ENCODE measurements at places on chromosomes 3 and 15. TPM values are rescaled to one million over a fixed set of nuclear protein-coding genes. Genes with fewer than 3 reads are reported as not detected.

CYP1A1 gene
- total RNA-seq, result 4.9 TPM

ENTPD3 gene
- total RNA-seq, result not detected

GABRA5 gene
- not detected for total RNA-seq

- no peak for DNase-seq
These were observed 527.4 kb downstream of the SI start for GRCh38 chr3:164550857-164551256.

GRCh38 chr15:70833861-70834765 lies 19.8 kb downstream of the LARP6 start:
- no peak for DNase-seq

DNA sequence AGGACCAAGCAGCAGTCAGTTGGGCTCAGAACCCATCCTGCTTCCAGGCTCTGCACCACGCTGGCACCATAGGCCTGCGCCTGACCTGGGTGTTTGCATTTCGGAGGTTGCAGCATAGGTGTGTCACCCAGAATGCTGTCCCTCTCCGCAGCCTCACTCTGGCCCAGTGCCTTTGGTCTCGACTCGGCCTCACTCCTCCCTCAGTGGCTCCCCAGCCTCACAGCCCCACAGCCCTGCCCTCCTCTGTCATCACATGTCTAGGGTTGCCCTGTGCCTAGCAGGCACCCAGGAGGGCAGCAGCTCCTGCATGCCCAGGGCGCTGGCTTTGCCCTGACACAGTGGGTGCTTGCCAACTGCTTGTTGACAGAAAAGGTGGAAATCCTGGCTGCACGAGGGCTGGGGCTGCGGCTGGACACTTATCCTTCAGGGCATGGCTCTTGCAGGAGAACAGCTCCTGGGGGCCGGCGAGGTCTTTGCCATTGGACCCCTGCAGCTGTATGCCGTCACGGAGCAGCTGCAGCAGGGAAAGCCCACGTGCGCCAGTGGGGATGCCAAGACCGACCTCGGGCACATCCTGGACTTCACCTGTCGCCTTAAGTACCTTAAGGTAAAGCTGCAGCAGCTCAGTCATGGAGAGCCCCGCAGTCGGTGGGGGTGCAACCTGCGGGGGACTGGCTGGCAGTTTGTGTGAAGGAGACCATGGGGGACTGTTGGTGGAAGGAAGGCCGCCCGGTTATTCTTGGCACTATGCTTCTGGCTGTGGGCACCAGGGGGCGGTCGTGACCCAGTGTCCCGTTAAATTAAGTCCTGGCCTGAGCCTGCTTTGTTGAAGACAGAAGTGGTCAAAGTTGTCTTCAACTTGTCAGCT lies 16.2 kb downstream of the NISCH start:
- no peak for DNase-seq

- DNase-seq, result no peak
These were observed 11.7 kb downstream of the SH2D7 start for GRCh38 chr15:78104119-78104479.

DNA sequence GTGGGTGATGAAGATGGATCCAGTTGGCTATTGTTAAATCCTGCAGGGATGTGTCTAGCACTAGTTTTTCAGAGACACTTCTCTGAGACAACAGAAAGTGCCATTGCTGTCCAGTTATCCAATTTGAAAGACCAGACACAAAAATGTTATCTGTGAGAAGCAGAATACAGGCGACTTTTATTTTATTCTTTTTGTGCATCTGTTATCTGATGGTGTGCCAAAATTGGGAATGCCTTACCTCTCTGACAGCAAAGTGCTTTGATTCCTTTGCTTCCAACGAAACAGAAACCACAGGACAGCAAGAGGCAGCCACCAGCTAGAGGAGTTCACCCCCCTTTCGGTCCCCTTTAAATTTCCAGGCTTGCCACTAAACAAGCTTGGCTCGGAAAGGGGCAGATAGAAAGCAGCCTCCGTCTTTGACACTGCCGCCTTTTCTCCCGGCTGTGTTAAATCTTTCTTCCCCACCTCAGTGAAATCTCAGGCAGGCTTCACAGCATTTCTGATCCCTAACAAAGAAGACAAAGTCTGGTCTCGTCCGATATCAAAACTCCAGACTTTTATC lies 17.7 kb upstream of the PRR20G start:
- DNase-seq, result no peak

- no peak for DNase-seq
These were observed 361.0 kb downstream of the FHIT start for GRCh38 chr3:60890226-60890625.

DNA sequence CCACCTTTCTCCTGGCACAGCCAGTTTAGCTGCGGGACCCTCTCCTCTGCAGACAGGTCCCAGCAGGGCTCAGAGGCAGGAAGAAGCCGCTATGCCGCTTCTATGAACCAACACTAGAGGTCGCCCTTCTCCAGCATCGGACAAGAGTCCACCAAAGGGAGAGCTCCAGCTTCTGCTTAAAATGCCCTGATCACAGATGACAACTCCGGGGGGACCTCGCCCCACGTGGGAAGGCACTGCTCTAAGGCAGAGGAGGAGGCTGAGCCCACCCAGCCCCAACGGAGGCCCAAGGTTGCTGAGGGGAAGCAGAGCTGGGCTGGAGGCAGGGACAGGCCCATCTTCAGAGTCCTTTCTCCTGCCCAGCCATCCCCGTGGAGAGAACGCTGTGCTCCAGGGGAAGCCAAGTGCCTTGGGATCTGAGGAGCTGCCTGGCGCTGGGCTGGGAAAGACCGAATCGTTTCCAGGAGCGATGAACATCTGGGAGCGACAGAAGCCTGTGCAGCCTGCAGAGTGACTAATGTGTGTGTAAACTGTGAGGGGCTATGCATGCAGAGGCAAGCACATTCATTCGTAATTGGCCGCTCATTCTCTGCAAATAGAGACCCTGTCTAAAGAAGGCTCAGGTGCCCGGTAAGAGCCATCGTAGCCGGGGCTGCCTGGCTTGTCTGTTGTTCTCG lies 43.5 kb upstream of the BDH1 start:
- DNase-seq, result peak; percentile 74

Measured in activated naive CD8-positive, alpha-beta T cell treated with anti-CD3 and anti-CD28 coated beads for 36 hours (primary cell).